ENCODE measurements at places on chromosomes 12 and 14. TPM values are rescaled to one million over a fixed set of nuclear protein-coding genes. Genes with fewer than 3 reads are reported as not detected.

Gene RPL10L
- total RNA-seq, result not detected

Gene SDS
- not detected for total RNA-seq

Gene FIGNL2
- total RNA-seq, result 0.24 TPM

Gene DAD1
- 529 TPM for total RNA-seq

Gene ACSM4
- not detected for total RNA-seq

Gene IL22
- not detected for total RNA-seq

Gene TMEM52B
- 0.08 TPM for total RNA-seq

Gene KRT72
- not detected for total RNA-seq

Gene SPIC
- total RNA-seq, result not detected

Gene CLEC14A
- not detected for total RNA-seq

Gene TMCC3
- 3.1 TPM for total RNA-seq

Gene CABP1
- 1.2 TPM for total RNA-seq

Gene ACRBP
- total RNA-seq, result 0.21 TPM

Gene NRIP2
- not detected for total RNA-seq

Gene MANSC1
- total RNA-seq, result 14.9 TPM

Gene NTS
- total RNA-seq, result 91.2 TPM

Gene GALNT6
- 1.3 TPM for total RNA-seq

Gene SDSL
- total RNA-seq, result 8.6 TPM

Gene TC2N
- total RNA-seq, result 5.9 TPM

Gene CD69
- not detected for total RNA-seq

Gene LRP6
- total RNA-seq, result 38.1 TPM

Gene TMEM121
- total RNA-seq, result 17.8 TPM

Gene CHGA
- total RNA-seq, result 6.2 TPM

Gene MYRFL
- total RNA-seq, result not detected

Gene ELK3
- 19.2 TPM for total RNA-seq

Gene RD3L
- total RNA-seq, result not detected

Gene OTX2
- total RNA-seq, result not detected

Gene SLC4A8
- total RNA-seq, result not detected

Gene KRT3
- total RNA-seq, result not detected

Gene SLC25A3
- 1,004 TPM for total RNA-seq

Gene MANSC4
- total RNA-seq, result 0.37 TPM

Gene GPR65
- total RNA-seq, result 0.03 TPM

Gene DTX1
- 1.1 TPM for total RNA-seq

Gene NPFF
- total RNA-seq, result not detected

Gene IAPP
- not detected for total RNA-seq

Gene FAM186B
- total RNA-seq, result 0.95 TPM

Gene DBX2
- total RNA-seq, result not detected

Gene CERS5
- 15.2 TPM for total RNA-seq

Gene GPR33
- not detected for total RNA-seq
